ENCODE measurements at places on chromosomes 3 and 15.
A peak's percentile ranks its signal among the peaks of the same experiment; 100 is the strongest.

GRCh38 chr15:36960947-36961227, 139.5 kb downstream of the MEIS2 start:
- no peak for ATAC-seq

DNA sequence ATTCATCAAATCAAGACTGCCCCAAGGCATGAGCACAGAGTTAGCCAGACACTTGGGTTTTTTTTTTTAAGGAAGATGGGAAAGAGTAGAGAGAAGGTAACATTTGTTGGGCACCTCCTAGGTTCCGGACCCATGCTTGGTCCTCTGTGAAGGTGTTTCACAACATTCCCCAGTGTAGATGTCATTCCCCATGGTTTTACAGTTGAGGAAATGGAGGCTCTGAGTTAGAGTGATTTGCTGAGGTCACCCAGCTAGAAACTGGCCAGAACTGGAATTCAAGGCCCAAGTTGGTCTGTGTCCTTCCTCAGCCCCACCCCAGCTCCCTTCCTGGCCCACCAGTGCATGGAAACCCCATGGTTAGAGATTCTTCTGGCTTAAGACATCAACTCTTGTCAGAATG, 19.9 kb downstream of the WNT7A start:
- ATAC-seq = peak; percentile 8

- peak; percentile 61 for ATAC-seq
Observed at GRCh38 chr3:112813723-112814171, 32.9 kb downstream of the CD200R1L start.

GRCh38 chr3:186530415-186530814, 13.8 kb downstream of the CRYGS start:
- no peak for ATAC-seq

DNA sequence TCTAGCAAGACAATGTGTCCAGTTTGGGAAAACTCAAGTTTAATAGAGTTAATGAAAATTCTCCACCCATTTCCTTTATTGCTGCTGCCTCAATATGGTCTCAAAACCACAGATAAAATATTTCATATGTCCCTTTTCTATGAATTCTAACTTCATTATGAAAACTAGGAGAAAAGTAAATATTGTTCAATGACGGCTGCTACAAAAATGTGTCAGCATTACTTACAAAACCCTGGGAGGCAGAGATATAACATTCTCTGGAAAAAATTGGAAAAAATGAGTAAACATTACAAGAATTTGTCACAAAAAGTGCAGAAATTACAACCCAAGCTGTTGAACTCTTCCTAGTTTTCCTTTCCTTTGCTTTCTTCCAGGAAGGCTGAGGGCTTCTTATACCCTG, 22.2 kb upstream of the FBN1 start:
- no peak for ATAC-seq

- ATAC-seq = peak; percentile 40
Observed at GRCh38 chr15:74010929-74011540, 16.5 kb downstream of the PML start.

DNA sequence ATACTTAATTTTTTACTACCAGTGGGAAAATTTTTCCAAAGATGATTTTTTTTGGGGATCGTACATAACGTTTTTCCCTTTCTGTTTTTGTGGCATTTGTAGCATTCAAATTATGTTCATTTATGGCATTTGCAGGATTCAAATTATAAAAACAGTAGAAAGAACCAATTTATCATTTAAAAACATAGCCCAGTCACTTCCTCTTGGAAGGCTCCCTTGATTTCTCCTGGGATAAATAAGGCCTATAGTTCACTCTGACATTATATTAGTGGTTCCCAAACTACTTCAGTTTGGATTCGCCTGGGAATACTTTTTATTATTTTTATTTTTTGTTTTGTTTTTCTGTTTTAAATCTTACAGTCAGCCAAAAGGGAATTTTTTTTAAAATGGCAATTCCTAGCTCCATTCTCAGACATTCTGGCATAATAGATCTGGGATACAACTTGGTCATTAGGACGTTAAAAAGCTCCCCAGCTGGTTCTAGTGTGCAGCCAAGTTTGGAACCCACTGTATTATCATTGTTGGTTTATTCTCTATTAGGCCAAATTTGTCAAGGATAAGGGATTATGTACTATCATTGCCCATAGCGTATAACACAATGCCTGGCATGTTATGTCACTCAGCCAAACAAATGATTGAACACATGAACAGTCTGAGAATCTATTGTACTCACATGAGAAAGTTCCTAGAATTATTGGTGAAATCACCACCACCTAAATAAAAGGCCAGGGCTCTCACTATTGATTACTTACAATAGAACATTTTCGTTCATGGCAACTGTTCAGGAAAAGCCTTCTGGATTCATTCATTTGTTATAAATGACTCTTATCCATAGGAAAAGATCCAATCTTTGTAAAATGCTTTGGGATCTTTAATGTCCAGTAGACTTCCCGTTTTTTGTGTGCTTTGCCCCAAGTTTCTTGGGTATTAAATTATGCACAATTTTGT, 28.9 kb downstream of the RARB start:
- ATAC-seq = no peak

GRCh38 chr3:52504977-52505376, 9.8 kb downstream of the STAB1 start:
- ATAC-seq = no peak

GRCh38 chr3:191366675-191367074, 36.3 kb upstream of the UTS2B start:
- no peak for ATAC-seq

DNA sequence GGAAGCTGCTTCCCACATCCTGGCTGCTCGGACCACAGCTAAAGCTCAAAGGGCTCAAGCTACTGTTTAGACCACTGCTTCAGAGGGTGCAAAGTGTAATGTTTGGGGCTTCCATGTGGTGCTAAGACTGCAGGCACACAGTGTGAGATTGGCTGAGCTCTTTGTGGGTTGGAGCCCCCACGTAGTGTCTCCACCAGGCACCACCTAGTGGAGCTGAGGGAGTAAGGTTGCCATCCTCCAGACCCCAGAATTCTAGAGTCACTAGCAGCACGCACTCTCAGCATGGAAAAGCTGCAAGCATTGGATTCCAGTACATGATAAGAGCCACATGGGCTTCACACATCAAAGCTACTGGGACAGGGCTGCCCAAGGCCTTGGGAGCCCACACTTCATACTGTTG, 9.3 kb downstream of the MKRN3 start:
- no peak for ATAC-seq
